ENCODE measurements at places on chromosomes 7 and 10. TPM values are rescaled to one million over a fixed set of nuclear protein-coding genes. Genes with fewer than 3 reads are reported as not detected.

DNA sequence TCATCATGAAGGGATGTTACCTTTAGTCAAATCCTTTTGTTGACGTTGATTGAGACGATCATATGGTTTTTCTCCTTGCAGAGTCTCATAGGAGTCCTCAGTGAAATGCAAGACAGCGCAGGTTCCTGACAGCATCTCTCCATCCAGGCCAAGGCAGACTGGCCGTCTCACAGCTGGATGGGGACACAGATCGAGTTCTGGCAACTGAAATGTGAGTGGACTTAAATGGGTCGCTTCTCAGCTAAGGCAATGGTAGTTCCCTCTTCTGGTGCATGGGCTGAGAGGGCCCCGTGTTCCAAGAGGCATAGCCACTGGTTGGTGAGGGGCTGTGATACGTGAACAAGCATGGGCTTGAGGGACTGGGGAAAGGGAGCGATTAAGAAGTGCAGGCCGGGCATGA, 99.3 kb upstream of the CPXM2 start:
- H3K4me3 ChIP-seq: no peak overlapping the region
- no peak for DNase-seq
- H3K4me1 ChIP-seq: peaks cover 11% of the 10 kb centered on the region
- peaks cover 53% of the 10 kb centered on the region for H3K27me3 ChIP-seq

- H3K4me1 ChIP-seq: no peaks in the 10 kb centered on the region
- H3K4me3 ChIP-seq: no peak overlapping the region
- H3K36me3 ChIP-seq: no peaks in the 10 kb centered on the region
- H3K27me3 ChIP-seq: no peaks in the 10 kb centered on the region
- DNase-seq: peak; percentile 59
- H3K27ac ChIP-seq: no peak overlapping the region
Measured at GRCh38 chr10:44925224-44925623, 14.1 kb downstream of the TMEM72 start.

DNA sequence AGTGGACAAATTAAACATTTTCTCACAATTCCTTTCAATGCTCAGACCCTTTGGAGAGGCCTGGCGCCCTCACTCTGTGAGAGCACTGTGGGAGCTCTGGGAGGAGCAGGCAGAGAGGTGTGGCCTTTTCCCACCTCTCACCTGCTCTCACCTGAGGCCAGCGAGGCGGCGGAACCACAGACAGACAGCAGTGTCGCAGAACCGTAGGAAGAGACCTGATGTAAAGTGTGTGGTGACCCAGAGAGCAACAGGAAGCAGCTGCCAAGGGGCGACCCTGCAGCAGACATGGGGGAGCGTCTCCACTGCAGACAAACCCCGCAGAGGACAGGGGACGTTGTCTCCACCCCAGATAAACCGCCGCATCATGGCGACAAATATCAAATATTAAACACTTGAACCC, 15.6 kb upstream of the PARP12 start:
- H3K27me3 ChIP-seq: no peaks in the 10 kb centered on the region
- H3K4me3 ChIP-seq: no peak overlapping the region
- H3K4me1 ChIP-seq: peaks cover 2% of the 10 kb centered on the region
- no peaks in the 10 kb centered on the region for H3K36me3 ChIP-seq
- H3K27ac ChIP-seq: no peak overlapping the region
- no peak for DNase-seq

- H3K4me1 ChIP-seq: no peaks in the 10 kb centered on the region
- no peaks in the 10 kb centered on the region for H3K36me3 ChIP-seq
- H3K27me3 ChIP-seq: no peaks in the 10 kb centered on the region
- no peak for DNase-seq
- H3K27ac ChIP-seq: no peak overlapping the region
- H3K4me3 ChIP-seq: no peak overlapping the region
Measured at GRCh38 chr7:85705076-85705475, 518.2 kb upstream of the SEMA3D start.

- H3K27ac ChIP-seq: no peak overlapping the region
- DNase-seq: no peak
- no peaks in the 10 kb centered on the region for H3K36me3 ChIP-seq
- no peak overlapping the region for H3K4me3 ChIP-seq
- peaks cover 3% of the 10 kb centered on the region for H3K27me3 ChIP-seq
Measured at GRCh38 chr7:47283497-47284131, 298.3 kb downstream of the TNS3 start.

DNA sequence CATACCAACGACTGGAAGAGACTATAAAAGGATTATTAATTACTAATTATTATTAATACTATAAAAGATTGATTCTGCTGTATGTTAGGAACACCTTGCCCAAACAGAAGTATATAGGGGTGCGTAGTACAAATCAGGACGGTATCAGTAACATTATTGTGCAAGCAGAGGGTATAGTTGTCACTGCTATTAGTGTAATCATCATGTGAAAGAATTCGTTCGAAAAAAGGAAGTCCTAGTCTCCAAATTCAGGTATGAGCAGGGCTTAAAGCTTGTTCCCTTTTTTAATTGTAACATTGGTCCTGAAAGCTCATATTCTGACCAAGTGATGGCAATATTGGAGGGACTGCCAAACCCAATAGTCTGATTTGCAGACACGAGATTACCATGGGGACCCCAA, 81.8 kb downstream of the THSD7A start:
- H3K4me1 ChIP-seq: no peaks in the 10 kb centered on the region
- no peak overlapping the region for H3K27ac ChIP-seq
- DNase-seq: no peak
- no peak overlapping the region for H3K4me3 ChIP-seq

- no peak overlapping the region for H3K4me3 ChIP-seq
- no peak overlapping the region for H3K27ac ChIP-seq
- no peaks in the 10 kb centered on the region for H3K36me3 ChIP-seq
- H3K4me1 ChIP-seq: no peaks in the 10 kb centered on the region
- peak; percentile 11 for DNase-seq
- no peaks in the 10 kb centered on the region for H3K27me3 ChIP-seq
Measured at GRCh38 chr10:5252177-5253037, 55.8 kb downstream of the AKR1C4 start.

DNA sequence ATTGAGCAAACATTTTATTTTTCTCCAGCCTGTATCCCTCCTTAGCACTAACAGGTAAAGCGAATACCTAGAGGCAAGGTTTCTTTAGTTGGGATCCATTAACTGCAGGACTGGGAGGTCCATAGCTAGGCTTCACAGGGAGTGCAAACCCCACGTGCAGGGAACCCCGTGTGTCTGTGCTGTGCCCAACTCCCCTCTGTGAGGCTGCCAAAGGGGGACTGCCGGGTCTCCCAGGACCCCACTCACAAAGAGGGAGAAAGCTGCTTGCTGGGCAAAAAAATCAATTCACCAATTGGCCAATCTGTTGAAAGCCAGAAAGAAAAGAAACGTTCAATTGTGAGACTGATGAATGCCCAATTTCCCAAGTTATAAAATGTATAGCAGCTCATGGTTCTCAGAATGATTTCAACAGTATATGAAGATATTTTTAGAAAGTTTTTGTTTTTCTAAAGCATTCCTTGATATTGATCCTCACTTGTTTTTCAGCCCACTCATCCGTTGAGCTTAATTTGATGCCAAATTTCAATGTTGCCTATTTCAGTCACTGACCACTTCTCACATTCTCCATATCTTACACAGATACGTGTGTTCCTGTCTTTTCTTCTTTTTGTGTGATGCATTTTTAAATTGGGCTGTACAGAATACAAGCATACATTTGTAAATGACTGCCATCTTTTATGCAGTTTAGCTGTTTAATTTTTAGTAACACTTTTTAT, 202.7 kb upstream of the PRSS58 start:
- H3K36me3 ChIP-seq: no peaks in the 10 kb centered on the region
- no peak overlapping the region for H3K4me3 ChIP-seq
- H3K27ac ChIP-seq: peak overlapping the region; percentile 62
- H3K27me3 ChIP-seq: no peaks in the 10 kb centered on the region
- DNase-seq: no peak
- H3K4me1 ChIP-seq: peaks cover 62% of the 10 kb centered on the region

GRCh38 chr10:76582531-76582930, 1055.1 kb downstream of the KCNMA1 start:
- H3K4me3 ChIP-seq: no peak overlapping the region
- H3K36me3 ChIP-seq: no peaks in the 10 kb centered on the region
- H3K27me3 ChIP-seq: no peaks in the 10 kb centered on the region

- no peak overlapping the region for H3K4me3 ChIP-seq
- no peaks in the 10 kb centered on the region for H3K36me3 ChIP-seq
- no peak for DNase-seq
- no peak overlapping the region for H3K27ac ChIP-seq
- H3K4me1 ChIP-seq: no peaks in the 10 kb centered on the region
- H3K27me3 ChIP-seq: no peaks in the 10 kb centered on the region
Measured at GRCh38 chr7:11714205-11714604, 117.8 kb downstream of the THSD7A start.

DNA sequence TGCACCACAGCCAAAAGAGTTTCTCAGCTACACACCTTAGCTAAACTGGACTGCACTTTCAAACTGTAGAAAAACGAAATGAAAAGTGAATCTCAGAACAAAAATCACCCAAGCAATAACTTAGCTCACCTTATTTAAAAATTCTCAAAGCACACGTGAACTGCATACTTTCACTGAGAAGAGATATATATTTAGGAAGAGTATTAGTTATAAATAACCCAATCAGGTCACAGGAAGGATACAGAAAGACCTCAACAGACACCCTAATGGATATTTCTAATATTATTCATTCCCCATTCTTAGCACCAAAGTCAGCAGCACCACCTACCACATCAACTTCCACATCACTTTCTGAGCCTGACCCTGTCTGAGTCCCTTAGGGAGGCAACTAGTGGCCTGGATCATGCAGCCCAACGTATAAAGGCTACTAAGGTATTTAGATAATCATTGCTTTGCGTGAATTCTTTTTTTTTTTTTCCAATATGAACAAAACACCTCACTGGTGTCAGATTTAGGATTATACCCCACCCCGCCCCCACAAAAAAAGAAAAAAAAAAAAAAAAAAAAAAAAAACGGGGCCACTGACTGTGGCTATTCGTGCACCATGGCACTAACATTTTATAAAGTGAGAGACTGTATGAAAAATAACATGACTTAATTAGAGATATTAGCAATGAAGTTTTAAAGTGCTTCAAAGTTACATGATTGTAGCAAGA, 2.6 kb downstream of the ABI1 start:
- H3K27ac ChIP-seq: no peak overlapping the region
- no peaks in the 10 kb centered on the region for H3K27me3 ChIP-seq
- no peak for DNase-seq
- peak overlapping the region; percentile 98 for H3K4me3 ChIP-seq
- peaks cover 6% of the 10 kb centered on the region for H3K36me3 ChIP-seq

- no peak for DNase-seq
- no peak overlapping the region for H3K4me3 ChIP-seq
- no peak overlapping the region for H3K27ac ChIP-seq
- no peaks in the 10 kb centered on the region for H3K36me3 ChIP-seq
Measured at GRCh38 chr10:90644165-90644564, 213.7 kb downstream of the HTR7 start.

DNA sequence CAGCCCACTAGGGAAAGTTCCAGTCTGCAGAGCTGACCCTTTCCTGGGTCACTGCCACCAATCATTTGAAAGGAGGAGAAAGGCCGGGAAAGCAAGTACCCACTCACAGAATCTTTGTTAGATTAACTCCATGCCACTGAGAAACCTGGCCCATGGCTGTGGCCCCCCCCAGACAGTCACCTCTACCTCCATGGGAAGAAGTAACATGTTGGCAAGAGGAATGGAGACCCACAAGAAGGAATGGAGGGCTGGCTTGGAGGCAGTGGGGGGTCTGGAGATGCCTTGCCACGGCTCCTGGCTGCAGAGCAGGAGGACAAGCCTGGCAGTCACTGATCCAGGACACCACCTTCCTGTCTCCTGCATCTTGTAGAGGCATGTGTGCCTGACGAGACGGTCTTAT, 32.9 kb downstream of the CUZD1 start:
- H3K4me1 ChIP-seq: no peaks in the 10 kb centered on the region
- no peak overlapping the region for H3K27ac ChIP-seq
- no peaks in the 10 kb centered on the region for H3K36me3 ChIP-seq
- DNase-seq: no peak
- H3K27me3 ChIP-seq: peaks cover 10% of the 10 kb centered on the region
- H3K4me3 ChIP-seq: no peak overlapping the region

DNA sequence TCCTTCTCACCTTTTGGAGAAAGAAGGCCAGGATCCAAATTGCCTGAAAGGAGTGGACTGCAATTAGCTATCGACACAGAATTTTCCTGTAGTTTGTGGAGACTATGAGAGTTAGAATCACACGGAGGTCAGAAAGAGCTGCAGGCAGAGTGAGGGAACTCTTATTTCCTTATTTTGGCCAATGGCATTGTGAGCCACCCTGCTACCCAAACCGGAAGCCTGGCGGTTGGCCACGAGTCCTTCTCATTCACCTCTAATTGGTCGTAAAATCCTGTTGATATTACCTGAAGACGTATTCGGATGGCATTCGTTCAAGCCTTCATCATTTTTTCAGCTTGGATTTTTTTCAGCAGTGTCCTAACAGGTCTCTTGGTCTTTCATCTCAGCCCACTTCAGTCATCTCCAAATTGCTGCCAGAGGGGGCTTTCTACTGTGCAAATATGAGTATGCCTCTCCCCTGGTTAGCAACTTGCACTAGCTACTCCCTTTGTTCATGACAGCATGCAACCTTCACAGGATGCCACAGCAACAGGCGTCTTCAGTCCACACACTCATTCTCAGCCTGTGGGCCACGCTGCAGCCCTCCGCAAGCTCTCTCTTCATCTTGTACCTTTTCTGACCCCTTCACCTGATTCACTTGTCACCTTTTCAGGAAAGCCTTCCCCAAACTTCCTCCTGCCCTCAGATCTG, 66.9 kb downstream of the GATA3 start:
- no peaks in the 10 kb centered on the region for H3K27me3 ChIP-seq
- no peak for DNase-seq
- H3K36me3 ChIP-seq: no peaks in the 10 kb centered on the region

GRCh38 chr7:130363026-130363847, 17.1 kb upstream of the CPA1 start:
- no peak overlapping the region for H3K4me3 ChIP-seq
- H3K36me3 ChIP-seq: peaks cover 1% of the 10 kb centered on the region
- no peaks in the 10 kb centered on the region for H3K27me3 ChIP-seq
- peak; percentile 68 for DNase-seq

GRCh38 chr10:32489901-32490300, 44.0 kb downstream of the CCDC7 start:
- H3K4me3 ChIP-seq: no peak overlapping the region
- H3K4me1 ChIP-seq: no peaks in the 10 kb centered on the region
- H3K27ac ChIP-seq: no peak overlapping the region
- no peaks in the 10 kb centered on the region for H3K27me3 ChIP-seq

DNA sequence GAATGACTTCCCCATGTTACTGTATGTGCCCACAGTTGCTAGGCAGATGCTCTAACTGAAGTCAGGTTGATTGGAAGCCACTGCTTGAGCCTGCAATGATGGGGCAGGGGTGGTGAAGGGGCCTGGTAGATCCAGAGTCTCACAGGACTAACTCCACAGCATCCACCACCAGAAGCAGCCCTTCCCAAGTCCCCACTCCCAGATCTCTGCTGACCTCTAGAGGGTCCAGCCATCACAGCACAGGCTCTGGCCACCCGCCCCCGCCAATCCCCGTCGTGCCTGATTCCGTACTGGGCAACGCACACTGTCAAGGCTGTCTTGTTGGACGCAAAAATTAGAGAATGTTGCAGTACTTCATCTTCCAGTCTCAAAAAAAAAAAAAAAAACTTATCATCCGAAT, 136.8 kb upstream of the PDE1C start:
- DNase-seq: no peak
- no peak overlapping the region for H3K27ac ChIP-seq
- no peaks in the 10 kb centered on the region for H3K36me3 ChIP-seq
- H3K4me1 ChIP-seq: no peaks in the 10 kb centered on the region

Gene VAX1
- not detected for total RNA-seq

Gene TLL2
- not detected for total RNA-seq

Gene LIPF
- not detected for total RNA-seq

Gene FFAR4
- not detected for total RNA-seq

Gene FAM180A
- total RNA-seq: not detected

Gene CDC14C
- not detected for total RNA-seq

Gene CTNNA3
- total RNA-seq: not detected

Gene MYPN
- not detected for total RNA-seq

Gene NPTX2
- not detected for total RNA-seq

Gene BICC1
- total RNA-seq: not detected

Measured in activated naive CD4-positive, alpha-beta T cell treated with anti-CD3 and anti-CD28 coated beads for 36 hours (primary cell).